ENCODE measurements at places on chromosomes 1 and 21.

GRCh38 chr1:8381618-8382017 is 63.7 kb downstream of the SLC45A1 start:
- ATAC-seq, result no peak

GRCh38 chr1:8015036-8015808 is 10.9 kb downstream of the ERRFI1 start:
- ATAC-seq, result peak; percentile 77

DNA sequence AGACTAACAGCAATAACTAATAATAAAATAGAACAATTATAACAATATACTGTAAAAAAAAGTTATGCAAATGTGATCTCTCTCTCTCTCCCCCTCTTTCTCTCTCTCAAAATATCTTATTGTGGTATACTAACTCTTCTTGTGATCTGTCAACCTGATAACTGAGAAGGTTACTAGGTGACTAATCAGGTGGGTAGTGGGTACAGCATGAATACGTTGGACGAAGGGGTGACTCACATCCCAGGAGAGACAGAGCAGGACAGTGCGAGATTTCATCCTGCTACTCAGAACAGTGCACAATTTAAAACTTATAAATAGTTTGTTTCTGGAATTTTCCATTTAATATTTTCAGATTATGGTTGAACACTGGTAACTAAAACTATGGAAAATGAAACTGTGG is 257.5 kb downstream of the LRRC40 start:
- ATAC-seq, result no peak

DNA sequence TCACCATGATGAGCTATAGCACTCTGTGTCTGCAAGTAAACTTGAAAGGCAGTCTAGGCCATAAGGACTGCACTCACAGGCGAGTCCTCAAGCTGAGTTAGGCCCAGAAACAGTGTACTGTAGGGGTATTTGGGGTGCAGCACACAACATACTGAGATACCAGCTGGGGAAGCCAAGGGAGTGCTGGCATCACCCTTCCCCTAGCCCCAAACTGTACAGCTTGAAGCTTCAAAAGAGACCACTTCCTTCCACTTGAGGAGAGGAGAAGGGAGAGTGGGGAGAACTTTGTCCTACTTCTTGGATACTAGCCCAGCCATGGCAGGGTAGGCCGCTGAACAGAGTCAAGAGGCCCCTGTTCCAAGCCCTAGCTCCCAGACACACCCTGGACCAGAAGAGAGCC is 24.2 kb upstream of the SNX7 start:
- no peak for ATAC-seq

Data from activated T-helper 17 cell treated with anti-CD3 and anti-CD28 coated beads, Interleukin-2, amount 50 U/mL, for 72 hours (primary cell).